ENCODE measurements at places on chromosomes 4 and X.

GRCh38 chrX:2921193-2921592, 7.9 kb downstream of the ARSD start:
- no peak for DNase-seq

DNA sequence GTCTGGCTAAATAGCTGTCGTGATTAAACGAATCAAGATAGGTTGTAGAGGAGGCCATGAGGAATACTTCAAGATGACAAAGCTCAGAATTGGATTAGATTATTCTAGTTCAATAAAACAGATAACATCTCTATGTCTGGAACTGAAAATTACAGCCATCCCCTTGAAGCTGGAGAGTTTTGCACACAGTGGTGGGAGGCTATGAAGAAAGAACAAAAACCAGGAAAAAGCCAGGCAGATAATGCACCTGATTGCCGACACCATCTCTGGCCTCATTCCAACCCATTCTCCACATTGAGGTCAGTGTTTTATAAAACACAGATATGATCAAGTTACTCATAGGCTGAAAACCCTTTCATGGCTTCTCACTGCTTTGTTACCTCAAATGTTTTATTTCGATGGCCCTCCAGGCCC, 188.3 kb downstream of the RASL11B start:
- DNase-seq = peak; percentile 26

DNA sequence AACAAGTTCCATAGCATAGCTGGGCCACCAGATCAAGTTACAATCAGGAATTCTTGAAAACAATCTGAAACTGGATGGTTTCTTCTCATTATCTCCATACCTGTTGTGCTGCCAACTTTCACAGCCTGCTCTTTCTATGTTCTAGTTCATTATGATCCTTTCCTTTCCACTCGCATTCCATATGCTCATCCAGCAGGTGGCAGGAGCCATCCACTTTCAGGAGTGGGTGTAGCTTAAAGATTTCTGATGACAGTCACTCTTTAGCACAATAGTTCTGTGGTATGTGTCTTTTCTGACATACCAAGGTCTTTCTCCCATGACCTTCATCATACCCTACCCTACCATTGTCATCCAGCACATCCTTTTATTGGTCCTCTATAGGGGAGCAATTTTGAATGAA, 46.4 kb downstream of the PAGE2 start:
- peak; percentile 13 for DNase-seq

- peak; percentile 73 for DNase-seq
Measured at GRCh38 chrX:19889582-19890342, 2.4 kb upstream of the SH3KBP1 start.

GRCh38 chr4:38747629-38748028, 35.2 kb downstream of the TLR10 start:
- no peak for DNase-seq

GRCh38 chr4:136812100-136812880, 720.0 kb downstream of the PCDH18 start:
- DNase-seq = no peak

DNA sequence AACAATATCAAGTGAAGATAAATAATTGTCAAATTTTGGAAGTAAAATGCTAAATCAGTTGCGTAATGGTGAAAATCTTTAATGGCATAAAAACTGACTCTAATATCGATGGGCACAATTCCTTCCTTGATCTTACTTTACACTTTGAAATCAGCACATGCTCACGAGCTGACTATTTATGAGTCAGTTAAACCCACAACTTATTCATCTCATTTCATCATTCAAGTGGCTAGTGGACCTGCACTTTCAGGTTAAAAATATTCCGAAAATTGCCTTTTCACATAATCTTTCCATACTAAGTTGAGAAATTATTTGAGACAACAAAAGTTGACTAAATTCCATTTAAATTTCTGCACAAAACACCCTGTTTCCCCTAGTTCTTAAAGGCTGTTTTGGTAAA, 582.1 kb upstream of the TENM3 start:
- peak; percentile 90 for DNase-seq
